ENCODE measurements at places on chromosomes 16 and 17.

GRCh38 chr17:80831491-80831890 is 160.2 kb upstream of the CHMP6 start:
- no peak for DNase-seq

DNA sequence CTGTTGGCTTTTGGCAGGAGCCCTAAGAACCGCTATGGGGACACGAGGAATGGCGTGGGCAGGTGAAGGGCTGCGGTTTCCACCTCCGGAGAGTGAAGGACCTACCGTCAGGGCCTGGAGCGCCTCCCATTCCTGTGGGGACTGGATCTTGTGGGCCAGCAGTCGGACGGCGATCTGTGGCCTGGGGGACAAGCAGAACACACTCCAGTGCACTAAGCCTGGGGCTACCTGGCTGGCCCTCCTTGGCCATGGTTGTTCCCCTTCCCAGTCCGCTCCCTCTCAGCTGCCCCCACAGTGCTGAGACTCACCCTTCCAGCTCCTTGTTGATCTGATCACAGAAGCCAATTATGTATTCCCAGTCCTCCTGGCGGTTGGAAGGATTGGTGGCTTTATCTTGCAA is 15.0 kb downstream of the GGA3 start:
- no peak for DNase-seq

GRCh38 chr16:81532491-81533174 is 88.0 kb downstream of the CMIP start:
- no peak for DNase-seq

GRCh38 chr17:17495536-17496188 is 533 bp downstream of the RASD1 start:
- DNase-seq, result peak; percentile 73

- no peak for DNase-seq
These were observed 192.6 kb upstream of the KIF2B start for GRCh38 chr17:53630115-53630514.

- peak; percentile 27 for DNase-seq
These were observed 47.5 kb downstream of the RNF213 start for GRCh38 chr17:80307994-80308691.

- no peak for DNase-seq
These were observed 7.8 kb downstream of the CES3 start for GRCh38 chr16:66968847-66969246.

- no peak for DNase-seq
These were observed 71.5 kb upstream of the DHX40 start for GRCh38 chr17:59493867-59494266.

DNA sequence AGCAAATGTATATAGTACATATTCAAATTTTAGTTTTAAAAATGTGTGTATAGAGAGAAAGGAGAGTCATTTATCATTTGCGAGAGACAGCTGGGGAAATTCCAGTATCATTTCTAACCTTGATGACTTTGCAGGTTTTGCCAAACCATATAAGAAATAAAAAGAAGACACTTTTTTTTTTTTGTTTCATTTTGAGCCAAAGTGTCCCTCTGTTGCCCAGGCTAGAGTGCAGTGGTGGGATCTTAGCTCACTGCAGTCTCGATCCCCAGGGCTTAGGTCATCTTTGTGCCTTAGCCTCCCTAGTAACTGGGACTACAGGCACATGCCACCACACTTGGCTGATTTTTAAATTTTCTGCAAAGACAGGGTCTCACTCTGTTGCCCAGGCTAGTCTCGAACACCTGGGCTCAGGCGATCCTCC is 38.4 kb upstream of the VWA3A start:
- DNase-seq, result no peak

GRCh38 chr17:81484195-81484979 is 28.2 kb downstream of the ACTG1 start:
- DNase-seq, result peak; percentile 93

DNA sequence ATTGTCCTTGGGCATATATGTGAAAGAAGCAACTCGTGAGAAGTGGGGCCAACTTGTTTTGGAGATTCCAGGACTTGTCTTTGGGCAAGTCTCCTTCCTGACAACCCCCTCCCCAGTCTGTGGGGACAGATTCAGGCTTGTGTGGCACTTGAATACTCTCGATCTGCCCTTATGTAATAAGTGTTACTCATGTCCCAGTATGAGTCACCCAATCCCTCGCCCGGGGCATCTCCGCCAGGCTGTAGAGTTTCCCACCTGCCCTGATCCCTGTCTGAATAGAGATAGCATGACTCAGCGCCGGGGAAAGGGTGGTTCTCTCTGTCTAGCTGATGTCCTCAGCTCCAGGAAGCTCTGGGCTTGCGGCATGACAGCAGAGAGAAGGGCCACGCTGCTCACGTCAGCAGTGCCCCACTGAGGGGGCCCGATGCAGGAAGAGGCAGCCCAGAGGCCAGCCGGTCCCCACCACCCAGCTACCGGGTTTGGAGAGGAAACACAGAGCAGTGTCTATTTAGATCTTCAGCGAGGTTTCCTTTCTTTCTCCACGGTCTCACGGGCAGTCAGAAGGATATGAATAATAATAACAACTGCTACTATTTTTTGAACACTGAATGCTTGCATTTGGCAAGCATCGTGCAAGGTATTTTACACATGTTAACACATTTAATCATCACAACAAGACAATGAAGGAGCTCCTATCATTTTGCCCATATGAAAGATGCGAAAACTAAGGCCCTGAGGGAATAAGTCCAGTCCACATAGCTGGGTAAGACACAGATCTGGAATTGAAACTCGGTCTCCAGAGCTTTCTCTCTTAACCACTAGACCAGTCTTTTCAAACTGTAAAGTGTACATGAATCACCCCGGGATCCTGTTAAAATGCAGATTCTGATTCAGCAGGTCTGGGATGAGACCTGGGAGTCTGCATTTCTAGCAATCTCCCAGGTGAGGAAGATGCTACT is 426.7 kb upstream of the MAF start:
- DNase-seq, result peak; percentile 59

- no peak for DNase-seq
These were observed 1.3 kb upstream of the ZACN start for GRCh38 chr17:76077584-76078110.
